ENCODE measurements at places on chromosomes 7 and 10.

GRCh38 chr10:557792-558328 is 131.6 kb downstream of the DIP2C start:
- DNase-seq: no peak

DNA sequence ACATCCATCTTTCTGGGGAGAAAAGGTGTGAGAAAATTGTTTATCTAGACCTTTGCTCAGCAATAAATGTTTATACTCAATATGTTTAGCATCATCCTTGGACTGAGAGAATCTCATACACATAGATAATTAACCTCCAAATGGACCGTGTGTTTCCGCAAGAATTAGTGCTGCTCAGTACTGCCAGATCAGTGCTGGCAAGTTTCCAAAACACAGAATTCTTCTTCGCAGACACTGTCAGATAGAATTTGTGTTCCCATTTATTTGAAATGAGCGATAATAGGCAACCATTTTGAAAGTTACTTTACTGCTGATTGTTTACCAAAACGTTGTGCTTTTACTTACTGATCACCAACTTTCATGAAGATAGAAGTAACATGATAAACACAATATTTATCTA is 33.7 kb downstream of the STAMBPL1 start:
- no peak for DNase-seq

- DNase-seq: peak; percentile 91
These were observed at the start of gene CAMK1D for GRCh38 chr10:12348870-12349628. Gene CAMK1D (plus strand): TSS chr10:12349547.

GRCh38 chr10:51394039-51394438 is 305.4 kb downstream of the CSTF2T start:
- no peak for DNase-seq

DNA sequence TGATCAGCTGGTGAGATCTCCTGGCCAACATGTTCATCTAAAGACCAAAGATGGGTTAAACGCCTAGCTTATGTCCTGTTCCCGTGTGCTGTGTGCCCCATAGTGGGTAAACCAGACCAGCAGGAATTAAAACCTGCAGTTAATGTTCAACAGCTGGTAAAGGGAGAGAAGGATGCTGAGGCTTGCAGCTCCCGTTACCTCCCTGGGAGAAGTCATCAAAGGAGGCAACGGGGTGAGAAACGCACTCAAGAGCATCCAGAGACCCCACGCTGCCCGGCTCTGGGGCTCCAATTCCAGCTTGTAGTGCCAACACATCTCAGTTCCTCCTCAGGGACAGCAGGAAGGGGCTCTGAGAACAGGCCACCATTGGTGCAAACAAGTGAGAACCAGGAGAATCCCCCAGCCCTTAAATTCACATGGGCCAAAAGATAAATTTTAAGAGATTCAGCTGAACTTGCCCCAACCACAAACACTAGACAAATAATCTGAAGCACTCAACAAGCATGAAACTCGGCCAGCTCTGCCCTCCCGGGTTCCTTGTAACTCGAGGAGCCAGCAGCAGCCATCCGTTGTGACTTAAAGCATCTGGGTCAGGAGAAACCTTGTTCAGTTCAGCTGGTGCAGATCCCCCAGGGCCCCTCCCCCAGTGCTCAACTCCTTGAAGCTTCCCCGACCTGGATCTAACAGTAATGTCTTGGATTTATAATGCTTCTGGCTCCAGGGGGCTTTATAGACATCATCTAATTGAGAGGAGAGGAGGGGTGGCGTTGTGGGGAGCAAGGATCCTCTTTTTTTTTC is 29.4 kb downstream of the FAM241B start:
- DNase-seq: no peak

DNA sequence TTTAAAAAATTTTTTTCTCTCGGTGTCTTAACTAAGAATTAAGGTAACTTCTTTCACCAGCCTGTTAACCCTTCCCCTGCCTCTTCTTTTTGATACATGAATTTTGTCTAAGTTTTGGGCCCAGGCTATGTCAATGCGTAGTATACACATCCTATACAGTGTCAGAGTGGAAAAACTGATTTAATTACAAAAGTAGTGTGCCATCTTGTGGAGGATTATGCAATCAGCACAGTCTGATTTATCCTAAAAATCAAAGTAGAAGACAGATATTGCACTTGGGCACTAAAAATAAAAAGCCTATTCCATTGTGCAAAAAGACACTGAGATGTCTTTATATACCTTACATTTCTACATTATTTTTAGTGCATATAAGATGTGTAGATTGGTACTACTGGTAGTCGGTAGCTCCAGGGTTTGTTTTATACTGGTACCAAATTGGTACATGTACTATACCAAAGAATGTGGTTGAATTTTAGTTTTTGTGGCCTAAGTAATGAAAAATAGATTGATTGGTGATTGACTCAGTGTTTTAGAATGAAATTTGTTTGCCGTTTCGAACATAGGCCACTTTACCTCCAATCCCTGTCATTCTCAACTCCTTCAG is 96.6 kb downstream of the MKLN1 start:
- peak; percentile 76 for DNase-seq

GRCh38 chr7:106460792-106461254 is 176.0 kb upstream of the NAMPT start:
- DNase-seq: peak; percentile 29

DNA sequence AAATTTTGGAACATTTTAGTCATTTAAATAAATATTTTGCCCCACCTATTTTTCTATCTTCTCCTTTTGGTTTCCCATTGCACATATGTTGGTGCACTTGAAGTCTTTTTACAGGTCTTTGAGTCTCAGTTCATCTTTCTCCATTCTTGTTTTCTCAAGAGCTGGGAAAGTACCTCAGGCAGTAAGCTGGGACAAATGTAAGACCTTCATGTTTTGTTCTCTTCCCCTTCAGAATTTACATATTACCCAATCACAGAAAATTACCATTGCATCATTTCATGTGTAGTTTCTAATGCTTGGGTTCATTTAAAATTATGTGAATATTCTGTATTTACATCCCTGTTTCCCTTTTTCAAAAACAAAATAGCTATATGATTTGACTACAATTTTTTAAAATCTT is 1150.0 kb upstream of the POT1 start:
- DNase-seq: no peak

DNA sequence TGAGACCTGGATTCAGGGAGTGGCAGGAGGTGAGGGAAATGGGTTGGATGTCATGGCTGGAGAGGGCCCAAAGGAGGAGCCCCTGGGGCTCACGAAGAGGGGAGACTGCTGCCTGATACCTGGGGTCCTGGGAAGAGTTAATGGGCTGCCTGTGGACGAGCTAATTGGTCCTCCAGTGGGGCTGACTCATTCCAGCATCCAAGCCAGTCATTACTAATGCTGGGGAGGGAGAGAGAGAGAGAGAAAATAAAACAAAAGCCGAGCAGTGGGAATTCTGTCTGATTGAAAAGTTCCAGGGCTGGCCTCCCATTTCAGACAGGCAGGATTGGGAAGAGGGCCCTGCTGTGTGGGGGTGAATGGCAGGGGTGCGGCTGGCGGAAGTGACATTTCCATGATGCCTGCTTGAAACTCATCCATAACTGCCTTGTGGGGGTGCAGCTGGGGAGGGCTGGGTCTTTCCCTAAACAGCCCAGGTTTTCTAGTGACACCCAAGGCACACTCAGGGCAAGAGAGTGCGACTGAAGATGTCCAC is 297.8 kb downstream of the RPS24 start:
- no peak for DNase-seq

GRCh38 chr7:141484907-141485306 is 66.3 kb upstream of the AGK start:
- DNase-seq: no peak

DNA sequence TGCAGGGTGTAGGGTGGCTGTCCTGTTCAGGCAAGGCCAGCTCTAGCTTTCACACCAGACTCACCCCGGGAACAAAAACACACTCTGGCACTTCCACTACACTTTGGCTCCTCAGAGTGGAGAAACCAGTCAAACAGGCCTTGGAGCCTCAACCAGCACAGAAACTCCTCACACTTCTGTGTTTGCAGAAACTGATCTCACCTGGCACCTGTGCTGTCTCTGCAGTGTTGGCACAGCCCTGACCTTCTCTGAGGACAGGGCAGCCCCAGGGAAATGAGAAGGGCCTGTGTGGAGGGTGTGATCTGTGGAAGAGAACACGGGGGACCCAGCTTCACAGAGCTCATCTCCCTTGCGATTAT is 4.1 kb upstream of the CALML5 start:
- DNase-seq: no peak

DNA sequence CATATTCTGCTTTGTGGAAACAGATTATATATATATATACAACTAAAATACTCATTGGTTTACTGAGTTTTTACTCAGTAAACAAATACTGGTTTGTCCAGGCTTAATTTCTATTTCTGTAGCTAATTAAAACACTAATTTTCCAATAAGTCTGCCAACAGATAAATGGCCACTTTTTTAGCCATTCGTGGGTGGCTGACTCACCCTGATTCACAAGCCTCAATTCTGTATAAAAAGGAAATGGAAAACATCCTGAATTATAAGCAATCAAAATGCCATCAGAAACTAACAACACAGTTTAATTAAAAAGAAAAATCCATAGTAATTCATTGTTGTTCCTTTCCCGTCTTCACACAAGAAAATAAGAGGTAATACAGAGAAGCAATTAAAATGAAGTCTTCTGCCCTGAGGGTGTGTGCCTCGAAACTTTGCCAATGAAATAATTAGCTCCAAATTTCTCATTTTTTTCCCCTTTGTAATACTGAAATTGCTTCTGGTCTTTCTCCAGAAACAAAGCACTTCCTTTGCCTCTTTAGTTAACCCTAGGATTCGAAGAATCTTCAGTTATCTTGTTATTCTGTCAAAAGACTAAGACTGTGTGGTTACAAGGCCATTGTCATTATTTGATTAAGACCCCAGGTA is 118.7 kb upstream of the PTN start:
- DNase-seq: no peak

GRCh38 chr7:120014925-120015465 is 258.0 kb upstream of the KCND2 start:
- DNase-seq: no peak

GRCh38 chr7:10821156-10821555 is 152.5 kb upstream of the PHF14 start:
- DNase-seq: no peak

DNA sequence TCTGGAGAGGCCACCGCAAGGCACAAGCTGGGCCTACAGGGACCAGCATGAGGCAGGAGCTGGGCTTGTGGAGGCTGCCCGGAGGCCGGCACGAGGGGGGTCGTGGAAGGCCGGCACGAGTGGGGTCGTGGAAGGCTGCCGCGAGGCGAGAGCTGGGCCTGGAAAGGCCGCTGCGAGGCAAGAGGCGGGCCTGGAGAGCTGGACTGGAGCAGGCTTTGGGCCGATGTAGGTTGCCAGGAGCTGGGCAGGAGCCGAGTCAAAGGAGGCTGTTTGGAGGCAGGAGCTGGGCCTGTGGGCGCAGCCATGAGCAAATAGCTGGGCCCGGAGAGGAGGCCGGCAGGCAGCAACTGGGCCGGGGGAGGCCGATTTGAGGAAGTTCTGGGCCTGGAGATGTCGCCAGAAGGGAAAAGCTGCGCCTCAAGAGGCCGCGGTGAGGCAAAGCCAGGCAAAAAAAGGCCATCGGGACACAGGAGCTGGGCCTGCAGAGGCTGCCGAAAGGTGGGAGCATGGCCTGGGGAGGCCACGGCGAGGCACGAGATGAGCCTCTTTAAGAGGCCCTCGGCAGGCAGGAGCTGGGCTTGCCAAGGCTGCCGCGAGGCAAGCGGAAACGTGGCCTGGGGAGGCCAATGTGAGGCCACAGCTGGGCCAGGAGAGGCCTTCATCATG is 26.5 kb downstream of the MDH2 start:
- no peak for DNase-seq

- no peak for DNase-seq
These were observed 326.5 kb upstream of the AOAH start for GRCh38 chr7:37050801-37051200.

DNA sequence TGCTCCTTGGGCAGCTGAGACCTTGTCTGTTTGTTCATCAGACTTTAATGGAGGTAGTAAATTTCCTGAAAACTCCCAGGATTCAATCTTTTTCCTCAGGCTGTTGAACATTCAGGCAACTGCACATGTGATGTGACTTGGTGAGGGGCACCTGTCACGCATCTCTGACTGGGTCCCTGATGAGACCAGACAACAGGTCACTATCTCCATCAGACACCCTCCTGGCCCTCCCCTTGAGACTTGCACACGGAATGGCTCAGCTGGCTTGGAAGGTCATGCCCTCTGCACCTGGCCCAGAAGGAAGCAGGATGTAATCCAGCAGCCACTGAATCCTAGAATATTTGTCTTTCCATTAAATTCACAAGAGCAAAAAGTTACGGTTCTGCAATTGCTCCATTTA is 15.9 kb downstream of the AQP1 start:
- DNase-seq: no peak

GRCh38 chr10:27245836-27246235 is 5.2 kb upstream of the ACBD5 start:
- DNase-seq: no peak

GRCh38 chr10:8017277-8017676 is 37.2 kb upstream of the GATA3 start:
- DNase-seq: no peak

DNA sequence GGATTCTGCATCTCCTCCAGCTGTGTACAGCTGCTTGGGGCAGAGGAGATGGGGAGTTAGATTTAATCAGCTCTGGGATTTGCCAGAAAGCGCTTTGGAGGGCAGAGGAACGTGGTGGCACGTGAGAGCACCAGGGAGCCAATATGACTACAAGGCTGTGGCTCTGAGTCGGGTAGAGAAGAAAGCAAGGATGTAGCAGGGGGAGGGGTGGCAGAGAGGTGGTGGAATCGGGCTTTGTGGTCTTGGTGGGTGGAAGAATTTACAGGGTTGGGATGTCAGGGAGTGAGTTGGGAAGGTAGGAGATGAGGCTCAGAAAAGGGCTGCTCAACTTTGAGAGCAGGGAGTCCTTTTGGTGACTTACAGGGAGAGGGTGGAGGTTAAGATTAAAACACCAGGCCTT is 113.6 kb downstream of the CCNY start:
- DNase-seq: no peak

GRCh38 chr7:96285579-96285978 is 36.3 kb downstream of the SLC25A13 start:
- no peak for DNase-seq

- DNase-seq: no peak
These were observed 10.5 kb downstream of the FAM53B start for GRCh38 chr10:124733571-124734245.

- no peak for DNase-seq
These were observed 134.1 kb downstream of the CCNY start for GRCh38 chr10:35470248-35470924.

DNA sequence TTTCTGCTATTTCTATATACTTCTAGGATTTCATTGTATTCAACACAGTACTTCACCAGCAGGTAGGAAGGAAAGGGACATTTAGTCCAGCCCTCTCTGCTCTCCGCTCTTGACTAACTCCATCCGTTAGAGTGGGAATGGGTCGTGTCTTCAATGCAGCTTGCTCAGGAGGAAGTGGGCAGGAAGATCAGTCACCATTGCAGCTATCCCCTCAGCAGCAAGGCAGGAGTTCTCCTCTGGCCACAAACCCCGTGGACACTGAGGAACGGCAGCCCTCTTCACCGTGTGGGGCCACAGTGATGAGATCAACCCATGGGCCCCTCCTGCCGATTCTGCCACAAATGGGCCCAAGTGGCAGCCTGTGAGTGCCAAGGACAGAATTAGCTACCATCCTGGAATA is 30.2 kb upstream of the IKZF1 start:
- peak; percentile 63 for DNase-seq

All from suppressor macrophage treated with lipopolysaccharide for 1 hour (primary cell).